Activated CD4-positive, alpha-beta T cell treated with anti-CD3 and anti-CD28 coated beads for 24 hours (primary cell): ENCODE measurements at places on chromosomes 3 and 15.

GRCh38 chr3:123651449-123652341 lies 66.8 kb upstream of the HACD2 start:
- DNase-seq, result no peak

GRCh38 chr3:127475391-127475790 lies 115.1 kb downstream of the TPRA1 start:
- DNase-seq, result no peak

DNA sequence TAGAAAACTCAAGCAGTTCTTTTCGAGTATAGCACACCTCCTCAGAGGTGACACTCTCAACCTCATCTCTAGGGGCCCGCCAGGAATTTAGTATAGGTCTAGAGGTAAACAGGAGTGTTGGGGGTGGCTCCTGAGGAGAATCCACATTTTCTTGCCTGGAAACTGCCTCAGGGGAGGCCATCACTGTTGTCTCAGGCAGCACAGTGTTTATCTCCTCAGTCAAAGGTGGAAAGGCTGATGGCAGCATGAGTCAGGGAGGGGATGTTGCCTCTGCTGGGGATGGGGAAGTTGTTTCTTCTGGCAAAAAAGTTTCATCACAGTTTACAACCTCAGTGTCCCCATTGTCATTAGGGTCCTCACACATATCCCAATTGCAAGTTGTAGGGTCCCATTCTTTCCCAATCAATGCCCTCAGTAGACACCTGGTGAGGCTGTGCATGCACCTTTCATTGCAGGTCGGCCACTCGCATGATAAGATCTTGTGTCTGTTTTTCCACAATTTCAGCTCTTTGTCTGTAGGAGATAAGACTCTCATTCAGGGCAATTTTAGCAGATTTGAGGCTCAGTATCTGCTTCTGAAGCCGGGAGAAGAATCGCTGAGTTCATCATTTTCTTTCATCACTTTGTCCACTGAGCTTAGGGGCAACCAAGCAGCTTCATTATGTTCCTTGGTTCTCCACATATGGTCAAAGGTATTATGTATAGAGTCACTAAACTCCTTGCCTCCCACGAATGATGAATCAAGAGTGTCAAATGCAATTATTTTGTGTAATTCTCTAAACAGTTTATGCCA lies 25.8 kb downstream of the NAALADL2 start:
- DNase-seq, result no peak

GRCh38 chr3:134065252-134066157 lies 35.8 kb upstream of the SLCO2A1 start:
- DNase-seq, result no peak

- DNase-seq, result no peak
Observed at GRCh38 chr15:66703540-66703941, 1.5 kb downstream of the SMAD6 start.

DNA sequence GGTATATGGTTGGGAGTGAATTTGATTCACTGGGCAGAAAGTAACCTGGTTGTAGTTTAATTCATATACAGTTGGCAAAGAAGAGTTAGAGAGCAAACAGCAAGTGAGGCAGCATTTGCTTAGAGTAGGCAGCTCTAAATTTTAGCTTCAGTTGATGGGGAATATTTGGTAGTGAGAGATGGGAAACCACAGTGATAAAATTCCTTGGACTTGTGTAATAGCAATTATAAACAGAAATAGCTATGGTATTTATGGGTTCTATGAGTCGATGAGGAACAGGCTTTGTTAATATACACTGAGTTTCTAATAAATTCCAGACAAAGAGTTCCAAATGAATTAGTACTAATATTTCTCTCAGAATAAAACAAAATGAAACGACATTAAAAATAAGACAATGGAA lies 894.0 kb downstream of the ROBO2 start:
- no peak for DNase-seq

GRCh38 chr15:56838085-56838484 lies 80.4 kb upstream of the TCF12 start:
- no peak for DNase-seq
